ENCODE measurements at places on chromosomes 7 and 10.

DNA sequence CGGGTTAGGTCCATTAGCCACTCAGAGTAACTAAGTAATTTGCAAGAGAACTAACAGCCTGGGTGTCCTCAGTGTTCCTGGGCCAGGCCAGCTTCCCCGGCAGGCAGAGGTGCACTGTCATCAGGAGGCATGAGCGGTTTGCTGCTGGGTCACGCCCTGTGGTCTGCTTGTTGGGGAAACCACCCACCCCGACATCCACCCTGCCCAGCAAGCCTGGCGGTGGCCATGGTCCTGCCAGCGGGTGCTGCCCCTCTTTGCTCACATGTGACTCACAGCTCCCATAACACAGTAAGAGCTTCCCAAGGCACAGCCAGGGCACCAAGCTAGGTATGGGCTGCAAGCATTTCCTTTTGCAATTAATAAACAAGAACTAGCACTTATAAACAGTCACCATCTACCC is 75.9 kb downstream of the RGS10 start:
- no peak for DNase-seq

DNA sequence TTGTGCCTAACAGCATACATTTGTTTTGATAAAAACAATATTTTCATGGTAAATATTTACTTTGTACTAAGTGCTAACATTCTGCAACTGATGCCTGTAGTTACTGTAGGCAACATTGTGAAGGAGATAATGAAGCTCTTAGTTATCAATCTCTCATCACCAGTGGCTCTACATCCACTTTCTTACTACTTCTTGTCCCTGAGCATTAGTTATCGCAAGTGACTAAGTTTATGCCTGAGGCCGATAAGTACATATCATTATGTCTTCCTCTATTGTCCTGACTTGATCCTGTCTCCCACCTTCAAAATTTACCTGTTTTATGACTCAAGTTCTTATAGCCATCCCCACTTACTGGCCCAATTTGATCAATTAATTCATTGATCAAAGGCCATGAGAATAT is 63.6 kb downstream of the MACC1 start:
- no peak for DNase-seq

DNA sequence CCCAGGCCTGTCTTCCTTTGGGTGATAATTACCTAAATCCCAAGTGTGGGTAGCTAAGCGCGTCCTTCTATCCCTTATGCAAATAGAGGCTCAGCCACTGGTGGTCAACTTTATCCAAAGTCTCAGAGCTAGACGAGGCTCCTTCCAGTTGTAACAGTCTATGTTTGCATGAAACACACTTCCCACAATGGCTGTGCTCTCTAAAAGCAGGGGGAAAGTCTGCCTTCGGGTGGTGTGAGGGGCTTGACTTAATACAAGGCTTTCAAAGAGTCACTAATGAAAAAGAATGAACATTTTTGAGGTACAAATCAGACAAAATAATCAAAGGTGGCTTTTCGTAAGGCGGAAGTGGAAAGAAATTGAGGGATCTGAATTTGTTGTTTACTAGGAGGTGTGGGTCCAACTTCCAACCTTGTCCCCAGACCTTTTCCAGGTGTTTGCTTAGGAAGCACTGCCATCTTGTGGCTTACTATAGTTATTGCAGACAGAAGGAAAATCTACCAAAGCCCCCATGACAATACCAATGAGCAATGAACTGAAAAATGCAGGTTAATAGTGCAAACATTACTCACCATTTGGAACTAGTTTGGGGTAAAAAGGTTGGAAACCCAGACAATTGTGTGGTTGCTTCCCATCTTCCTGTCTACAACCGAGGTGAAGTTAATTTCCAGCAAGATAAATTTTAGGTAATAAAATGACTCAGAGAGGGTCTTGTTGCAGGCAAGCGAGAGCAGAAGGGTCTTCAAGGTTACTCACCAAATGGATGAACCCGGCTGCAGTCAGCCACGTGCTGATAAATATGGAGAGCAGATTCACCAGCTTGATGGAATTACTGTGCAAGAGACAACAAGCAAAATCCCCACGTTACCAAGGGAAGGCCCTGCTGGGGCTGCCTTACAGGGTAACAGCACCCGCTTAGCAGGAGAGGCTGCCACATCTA is 525.7 kb downstream of the KCNMA1 start:
- peak; percentile 89 for DNase-seq

- DNase-seq, result no peak
Measured at GRCh38 chr10:11682267-11682683, 59.9 kb upstream of the ECHDC3 start.

DNA sequence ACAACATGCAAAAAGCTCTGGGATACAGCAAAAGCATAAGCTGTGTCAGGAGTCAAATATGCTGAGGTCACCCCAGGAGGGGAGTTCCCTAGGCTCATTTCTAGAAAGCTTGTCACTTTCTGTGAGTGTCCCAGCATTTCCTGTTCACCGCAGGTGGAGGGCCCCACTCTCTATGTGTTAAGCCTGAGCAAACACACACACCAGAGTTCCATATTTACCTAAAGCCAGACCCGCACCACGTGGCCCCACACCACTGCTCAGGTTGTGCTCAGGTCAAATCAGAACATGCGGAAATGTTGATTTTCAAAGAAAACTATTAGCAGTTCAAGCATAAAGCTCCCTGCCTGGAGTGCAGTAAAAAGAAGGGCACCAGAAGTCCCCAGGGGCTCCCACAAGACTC is 259.6 kb upstream of the PPP2R2D start:
- DNase-seq, result no peak

DNA sequence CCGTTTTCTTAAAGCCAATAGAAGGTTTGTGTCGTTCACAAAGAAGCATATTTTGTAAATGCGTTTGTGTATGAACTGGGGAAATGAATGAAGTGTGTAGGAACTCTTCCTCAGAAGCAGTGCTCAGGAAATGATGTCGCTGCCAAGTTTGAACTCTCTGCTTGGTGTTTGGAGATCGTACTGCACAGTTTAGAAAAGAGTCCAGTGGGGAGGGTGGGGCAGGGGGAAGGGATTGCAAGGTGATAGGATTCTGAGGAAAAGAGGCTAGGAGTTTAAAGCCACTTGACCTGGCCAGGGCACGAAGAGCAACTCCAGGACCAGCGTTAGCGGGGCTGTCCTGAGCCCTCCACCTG is 122.2 kb downstream of the CUBN start:
- no peak for DNase-seq

- no peak for DNase-seq
Measured at GRCh38 chr7:102248456-102249395, 37.9 kb upstream of the SH2B2 start.

DNA sequence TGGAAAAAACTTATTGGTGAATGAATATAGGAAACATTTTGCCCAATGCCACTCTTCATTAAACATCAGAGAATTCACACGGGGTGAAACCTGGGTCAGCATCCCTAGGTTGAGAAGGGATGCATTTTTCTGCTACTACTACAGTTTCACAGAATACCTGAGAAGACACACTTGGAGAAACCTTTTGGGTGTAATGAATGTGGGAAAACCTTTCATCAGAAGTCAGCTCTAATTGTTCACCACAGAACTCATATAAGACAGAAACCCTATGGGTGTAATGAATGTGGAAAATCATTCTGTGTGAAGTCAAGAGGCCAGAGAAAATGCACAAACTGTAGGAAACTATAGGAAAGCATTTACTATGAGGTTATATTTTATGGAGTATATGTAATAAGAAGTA is 24.9 kb downstream of the ZNF37A start:
- DNase-seq, result no peak

- DNase-seq, result peak; percentile 98
Measured at GRCh38 chr7:137882261-137882668, 35.5 kb upstream of the DGKI start.

DNA sequence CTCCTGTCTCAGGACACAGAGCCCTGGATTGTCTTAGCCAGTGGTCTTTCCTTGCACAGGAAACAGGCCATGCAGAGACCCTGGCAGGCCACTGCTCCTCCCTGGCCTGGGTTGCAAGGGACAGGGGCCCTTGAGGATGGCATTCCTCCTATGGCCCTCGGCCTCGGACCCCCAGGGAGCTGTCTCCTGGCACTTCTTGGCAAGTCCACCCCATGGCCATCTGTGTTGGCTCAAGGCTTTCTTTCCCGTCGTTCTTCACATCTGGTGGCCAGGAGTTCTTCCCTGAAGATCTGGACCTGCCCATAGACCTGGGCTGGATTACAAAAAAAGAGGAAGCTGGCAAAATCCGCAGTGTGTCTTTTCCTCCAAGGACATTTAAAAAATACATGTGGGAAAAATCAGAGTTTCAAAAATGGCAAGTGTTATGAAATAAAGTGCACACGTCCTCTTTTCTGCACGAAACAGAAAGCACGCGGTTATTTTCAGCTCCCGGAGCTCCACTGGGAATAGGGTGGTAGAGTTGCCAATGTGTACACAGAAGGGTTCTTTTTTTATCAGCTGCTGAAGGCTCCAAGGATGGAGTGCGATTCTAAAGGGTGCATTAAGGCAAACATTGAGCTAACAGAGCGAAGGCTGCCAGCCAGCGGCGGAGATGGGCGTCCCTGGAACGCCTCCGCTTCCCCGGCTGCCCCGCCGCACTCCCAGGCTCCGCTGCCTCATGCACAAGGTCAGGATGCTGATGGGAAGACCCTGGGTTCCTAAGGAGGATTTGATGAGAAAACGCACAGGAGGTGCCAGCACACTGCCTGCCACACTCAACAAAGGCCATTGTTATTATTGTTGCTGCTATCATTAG is 62.8 kb upstream of the FAM20C start:
- peak; percentile 49 for DNase-seq

GRCh38 chr7:98293746-98294145 is 12.3 kb downstream of the BRI3 start:
- DNase-seq, result no peak

GRCh38 chr7:80960244-80960795 is 41.5 kb upstream of the SEMA3C start:
- peak; percentile 34 for DNase-seq

DNA sequence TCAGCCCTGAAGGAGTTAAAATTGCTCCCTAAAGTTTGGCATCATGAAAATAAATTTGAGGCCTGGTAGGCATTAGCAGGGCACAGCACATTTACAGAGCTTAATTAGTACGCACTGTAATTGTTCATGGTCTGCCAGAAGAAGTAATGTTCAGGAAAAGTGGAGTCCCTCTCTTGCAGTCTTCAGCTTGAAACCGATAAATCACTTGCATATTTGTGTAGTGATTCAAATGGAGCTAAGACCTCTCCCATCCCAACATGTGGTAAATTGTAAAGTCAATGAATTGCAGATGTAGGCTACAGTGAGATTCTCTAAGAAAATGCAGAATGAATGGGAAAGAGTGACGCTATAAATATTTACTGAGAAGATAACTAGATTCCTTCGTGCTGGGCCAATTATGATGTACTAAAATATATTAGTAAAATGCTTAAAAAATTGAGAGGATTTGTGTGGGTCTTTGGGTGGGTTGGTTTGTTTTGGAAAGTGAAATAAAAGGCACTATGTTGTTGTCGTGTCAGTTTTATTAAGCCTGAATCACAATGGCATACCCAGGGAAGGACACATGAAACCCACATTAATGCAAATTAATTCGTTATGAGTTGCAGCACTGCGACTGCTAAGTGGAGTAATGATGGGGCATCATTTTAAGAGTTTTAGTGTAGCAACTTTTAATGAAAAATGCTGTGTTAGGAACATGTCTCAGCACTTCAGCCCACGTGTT is 8.4 kb downstream of the TCF7L2 start:
- peak; percentile 81 for DNase-seq

DNA sequence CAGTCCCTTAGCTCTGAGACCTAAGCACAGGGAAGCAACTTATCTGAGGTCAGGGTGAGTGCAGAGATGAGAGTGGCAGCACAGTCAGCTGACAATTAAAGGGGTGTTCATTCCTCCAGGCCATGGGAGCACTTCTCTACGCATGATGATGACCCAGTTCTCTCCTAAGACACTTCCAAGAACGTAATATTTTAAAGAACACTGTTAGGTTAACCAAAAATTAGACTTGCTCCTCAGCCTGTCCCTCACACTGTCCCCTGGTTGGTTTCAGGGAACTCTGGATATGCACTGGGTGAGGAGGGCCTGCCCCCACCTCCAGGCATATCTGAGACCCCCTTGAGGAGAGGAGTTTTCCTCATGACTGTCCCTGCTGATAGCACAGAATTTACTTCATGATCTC is 767.5 kb downstream of the GRID1 start:
- no peak for DNase-seq

GRCh38 chr7:152544481-152544927 is 108.7 kb upstream of the KMT2C start:
- no peak for DNase-seq

DNA sequence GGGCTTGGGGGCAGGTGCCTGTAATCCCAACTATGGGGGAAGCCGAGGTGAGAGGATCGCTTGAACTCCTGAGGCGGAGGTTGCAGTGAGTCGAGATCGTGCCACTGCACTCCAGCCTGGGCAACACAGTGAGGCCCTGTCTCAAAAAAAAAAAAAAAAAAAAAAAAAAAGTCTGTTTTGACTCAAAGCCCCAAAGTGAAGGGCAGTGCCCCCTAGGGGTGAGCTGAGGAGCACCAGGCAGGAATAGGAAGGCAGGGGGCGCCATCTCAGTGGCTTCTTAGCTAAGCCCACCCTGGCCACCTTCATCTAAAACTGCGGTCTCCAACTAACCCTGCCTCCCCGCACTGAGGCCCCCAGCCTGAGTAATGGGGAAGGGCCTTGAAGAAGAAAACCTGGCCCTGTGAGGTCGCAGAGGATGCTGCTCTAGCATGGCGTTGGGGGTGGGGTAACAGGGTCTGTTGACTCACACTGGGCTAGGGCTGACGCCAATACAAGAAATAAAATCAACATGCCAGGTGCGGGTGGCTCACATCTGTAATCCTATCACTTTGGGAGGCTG is 9.8 kb downstream of the PODXL start:
- DNase-seq, result no peak

- DNase-seq, result no peak
Measured at GRCh38 chr10:12665501-12665900, 316.2 kb downstream of the CAMK1D start.

GRCh38 chr7:155692317-155692716 is 47.9 kb downstream of the RBM33 start:
- no peak for DNase-seq

GRCh38 chr7:43479543-43479942 is 103.4 kb upstream of the STK17A start:
- no peak for DNase-seq

DNA sequence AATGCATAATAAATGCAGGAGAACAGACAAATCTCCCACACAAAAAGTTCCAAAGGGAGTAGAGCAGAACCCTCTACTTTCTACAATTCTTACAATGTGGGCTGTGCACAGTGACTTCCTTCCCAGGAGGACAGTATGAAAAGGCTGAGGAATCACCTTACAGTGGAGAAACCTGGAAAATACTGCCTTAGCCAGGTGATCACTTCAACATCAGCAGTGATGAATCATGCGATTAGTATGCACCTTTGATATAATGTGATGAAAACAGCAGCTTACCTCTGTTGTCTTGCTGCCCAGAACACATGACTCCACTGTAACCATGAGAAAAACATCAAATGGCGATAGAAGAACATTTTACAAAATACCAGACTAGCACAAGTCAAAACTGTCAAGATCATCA is 329.7 kb upstream of the POM121L12 start:
- DNase-seq, result no peak

Measured in AG08395 (cell line).